ENCODE measurements at places on chromosomes 6 and 20.

DNA sequence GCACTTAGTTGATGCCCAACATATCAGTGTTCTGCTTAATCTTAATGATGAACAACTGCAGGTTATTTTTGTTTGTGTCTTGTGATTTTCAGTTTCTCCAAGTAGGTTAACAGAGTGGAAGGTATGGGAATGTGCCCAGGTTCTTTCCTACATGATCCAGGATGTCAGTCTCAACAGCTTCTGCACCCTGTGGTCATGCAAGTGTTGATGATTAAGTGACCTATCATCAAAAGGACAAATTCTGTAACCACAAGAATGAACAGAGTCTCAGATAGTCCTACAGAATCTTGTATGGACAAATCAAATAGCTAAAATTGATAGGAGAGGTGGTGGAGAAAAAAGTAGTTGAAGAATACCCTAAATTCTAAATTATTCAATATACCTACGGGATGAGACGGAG is 26.1 kb downstream of the MAN1A1 start:
- no peak for DNase-seq

- no peak for DNase-seq
Measured at GRCh38 chr6:159908979-159909378, 18.2 kb downstream of the MAS1 start.

DNA sequence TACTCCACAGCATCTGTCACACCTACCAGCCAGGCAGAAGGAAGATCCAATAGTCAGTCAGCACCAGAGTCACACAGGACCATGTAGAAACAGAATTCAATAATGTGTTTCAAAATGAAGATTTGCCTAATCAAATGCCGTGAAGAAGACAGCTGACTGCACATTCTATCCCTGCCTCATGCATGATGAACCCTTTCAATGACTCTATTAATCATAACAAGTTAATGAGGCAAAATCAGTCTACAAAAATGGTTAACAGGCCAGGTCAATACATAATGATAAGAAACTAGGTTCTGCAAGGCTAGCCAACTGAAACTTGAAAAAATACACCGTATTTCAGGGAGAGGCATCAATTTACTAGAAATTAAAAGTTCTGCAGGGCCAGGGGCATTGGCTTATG is 6.7 kb upstream of the PNRC1 start:
- no peak for DNase-seq

- DNase-seq = no peak
Measured at GRCh38 chr20:8428988-8429387, 296.9 kb downstream of the PLCB1 start.

DNA sequence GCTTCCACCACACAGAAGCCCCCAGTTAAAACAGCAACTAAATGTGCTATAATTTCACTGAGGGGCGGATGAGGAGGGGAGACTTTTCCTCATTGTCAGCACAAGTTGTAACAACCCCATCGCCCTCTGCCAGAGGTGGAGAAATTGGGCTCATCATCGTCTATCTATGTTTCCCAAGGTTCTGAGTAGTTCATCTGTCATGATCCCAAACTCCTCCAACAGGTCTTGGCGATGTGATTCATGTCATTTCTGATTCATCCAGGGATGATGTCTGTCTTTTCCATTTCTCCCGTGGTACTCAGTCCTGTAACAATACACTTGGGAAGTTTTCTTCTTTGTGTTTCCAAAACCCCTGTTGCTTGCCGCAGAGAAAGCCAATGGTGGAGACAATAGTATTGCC is 51.0 kb downstream of the TFAP2A start:
- no peak for DNase-seq

DNA sequence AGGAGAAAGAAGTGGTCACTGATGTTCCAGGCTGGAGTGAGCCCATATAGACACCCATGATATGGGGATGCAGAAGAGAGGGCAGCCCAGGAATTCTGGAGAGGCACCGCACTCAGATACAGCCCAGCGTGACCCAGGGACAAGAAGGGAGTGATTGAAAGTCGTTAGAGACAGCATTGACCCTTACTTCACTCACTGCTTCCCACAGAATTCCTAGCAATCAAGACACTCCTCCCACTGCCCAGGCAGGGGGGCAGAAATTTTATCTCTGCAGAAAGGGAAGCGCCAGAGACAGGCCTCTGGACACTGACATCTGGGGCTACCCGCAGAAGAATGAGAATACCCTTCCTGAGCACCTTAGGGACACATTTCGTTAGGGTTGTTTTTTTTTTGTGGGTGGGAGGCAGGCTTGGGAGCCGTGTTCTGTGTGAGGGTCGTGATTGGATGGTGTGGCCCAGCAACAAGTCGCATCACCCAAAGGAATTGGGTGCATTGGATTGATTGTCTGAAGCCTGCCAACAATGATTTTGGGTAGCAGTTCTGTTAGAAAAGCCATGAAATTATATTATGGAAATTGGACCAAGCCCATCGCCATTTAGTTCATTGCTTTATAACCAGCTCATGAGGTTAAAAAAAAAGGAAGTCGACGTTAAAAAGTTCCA is 45.9 kb upstream of the MAP3K4 start:
- no peak for DNase-seq

DNA sequence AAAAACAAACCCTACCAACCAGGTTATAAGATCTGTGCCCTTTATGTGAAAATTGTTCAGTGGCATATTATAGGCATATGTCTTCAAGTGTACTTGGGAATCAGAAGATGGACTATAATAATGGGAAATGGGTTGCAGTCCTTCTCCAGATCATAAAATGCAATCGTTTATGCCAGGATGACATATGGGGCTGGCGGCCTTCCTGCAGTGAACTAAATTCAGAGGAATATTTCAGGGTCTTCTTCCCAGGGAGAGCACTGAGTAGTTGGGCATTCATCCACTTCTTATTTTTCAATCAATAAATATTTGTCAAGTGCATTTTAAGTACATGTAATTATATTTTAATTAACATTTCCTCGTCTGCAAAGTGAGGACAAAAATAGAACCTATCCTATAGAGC is 176.2 kb upstream of the CNR1 start:
- DNase-seq = no peak

DNA sequence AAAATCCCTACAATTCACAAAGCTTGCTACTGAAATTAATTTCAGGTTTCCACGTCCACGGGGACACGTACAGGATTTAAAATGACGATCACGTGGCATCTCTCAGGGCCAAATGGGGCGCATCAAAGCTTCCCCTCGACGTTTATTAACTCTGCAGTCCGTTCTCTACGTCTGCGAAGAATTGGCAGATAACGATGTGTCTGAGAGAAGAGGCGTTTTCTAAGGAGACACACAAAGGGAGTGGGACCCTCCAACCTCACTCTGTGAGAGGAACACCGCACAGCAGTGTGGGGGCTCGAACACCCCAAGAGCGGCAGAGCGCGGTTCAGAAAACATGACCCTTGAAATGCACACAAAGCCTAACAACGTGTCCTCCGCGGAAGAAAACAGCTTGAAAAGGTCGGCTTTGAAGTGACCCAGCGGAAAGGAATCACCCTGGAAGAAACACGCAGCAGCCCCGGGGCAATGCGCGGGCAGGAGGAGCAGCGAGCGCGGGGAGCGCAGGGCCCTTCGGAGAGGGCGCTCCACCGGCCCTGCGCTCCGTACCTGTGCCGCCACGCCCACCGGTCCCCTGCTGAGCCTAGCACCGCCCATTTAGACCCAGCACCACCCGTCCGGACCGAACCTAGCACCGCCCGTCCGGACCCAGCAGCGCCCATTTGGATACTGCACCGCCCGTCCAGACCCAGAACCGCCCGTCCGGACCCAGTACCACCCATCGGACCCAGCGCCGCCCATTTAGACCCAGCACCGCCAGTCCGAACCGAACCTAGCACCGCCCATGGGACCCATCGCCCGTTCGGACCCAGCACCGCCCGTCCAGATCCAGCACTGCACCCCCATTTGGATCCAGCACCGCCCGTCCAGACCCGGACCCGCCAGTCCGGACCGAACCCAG is 1.1 kb upstream of the AFDN start:
- DNase-seq = peak; percentile 3

- no peak for DNase-seq
Measured at GRCh38 chr6:17032988-17033634, 68.7 kb upstream of the STMND1 start.

GRCh38 chr6:131552572-131552971 is 20.5 kb upstream of the ARG1 start:
- no peak for DNase-seq

DNA sequence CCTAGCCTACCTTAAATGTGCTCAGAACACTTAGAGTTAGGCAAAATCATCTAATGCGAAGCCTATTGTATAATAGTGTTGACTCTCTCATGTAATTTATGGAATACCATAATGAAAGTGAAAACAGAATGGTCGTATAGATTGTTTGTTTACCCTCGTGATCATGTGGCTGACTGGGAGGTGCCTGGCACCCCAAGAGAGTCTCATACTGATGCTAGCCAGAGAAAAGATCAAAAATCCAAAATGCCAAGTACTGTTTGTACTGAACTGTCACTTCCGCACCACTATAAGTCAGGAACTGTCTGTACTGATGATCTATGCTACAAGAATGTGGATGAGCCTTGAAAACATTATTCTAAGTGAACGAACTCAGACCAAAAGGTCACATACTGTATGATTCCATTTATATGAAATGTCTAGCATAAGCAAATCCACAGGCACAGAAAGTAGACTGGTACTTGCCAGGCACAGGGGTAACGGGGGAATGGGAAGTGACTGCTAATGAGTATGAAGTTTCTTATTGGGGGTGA is 22.4 kb downstream of the ZMYND8 start:
- no peak for DNase-seq

DNA sequence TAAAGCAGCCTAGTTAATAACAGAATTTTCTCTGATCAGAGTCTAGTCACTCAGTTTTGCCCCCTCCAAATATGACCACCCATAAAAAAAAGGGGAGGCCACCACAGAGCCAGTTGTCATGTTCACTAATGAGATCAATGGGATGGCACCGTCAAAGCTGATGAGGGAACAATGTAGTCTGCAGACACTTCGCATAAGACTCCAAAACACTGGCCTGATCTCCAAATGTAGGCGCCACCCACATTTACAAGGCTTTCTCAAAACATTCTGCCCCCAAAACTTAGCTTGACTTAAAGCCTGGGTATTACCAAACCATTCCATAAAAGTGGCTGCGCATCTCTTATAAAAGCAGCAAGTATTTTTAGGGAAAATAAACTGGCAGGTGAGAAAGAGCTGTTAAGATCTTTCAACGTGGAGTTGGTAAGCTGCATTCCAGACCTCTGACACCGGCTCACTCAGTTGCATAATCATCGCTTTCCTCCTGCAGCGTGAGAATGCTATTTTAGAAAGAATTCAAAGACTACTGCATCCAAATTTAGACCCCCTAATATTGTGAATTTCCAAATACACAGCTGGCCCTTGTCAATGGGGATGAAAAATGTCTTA is 59.3 kb downstream of the TBC1D7 start:
- DNase-seq = no peak

DNA sequence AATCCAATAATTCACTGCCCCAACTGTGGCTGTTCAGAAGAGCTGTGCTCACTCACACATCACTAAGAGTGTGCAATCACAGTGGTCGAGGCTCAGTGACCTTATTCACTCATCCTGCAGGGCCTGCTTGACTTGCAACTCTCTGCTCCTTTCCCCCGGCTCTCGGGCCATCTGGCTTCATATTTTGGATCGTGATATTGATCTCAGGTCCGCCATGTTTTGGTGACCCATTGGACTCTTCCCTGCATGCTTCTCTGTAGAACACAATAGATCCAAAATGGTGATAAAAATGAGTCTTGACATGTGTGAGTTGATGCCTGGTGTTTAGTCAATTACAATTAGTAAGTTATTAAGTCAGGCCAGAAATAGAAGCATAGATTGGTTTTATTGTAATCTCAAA is 313.9 kb upstream of the SOX4 start:
- DNase-seq = no peak

GRCh38 chr6:84027340-84028181 is 6.0 kb upstream of the MRAP2 start:
- peak; percentile 89 for DNase-seq

GRCh38 chr6:19921786-19922185 is 84.6 kb downstream of the ID4 start:
- DNase-seq = no peak

GRCh38 chr6:43942011-43942442 is 172.0 kb downstream of the VEGFA start:
- no peak for DNase-seq

DNA sequence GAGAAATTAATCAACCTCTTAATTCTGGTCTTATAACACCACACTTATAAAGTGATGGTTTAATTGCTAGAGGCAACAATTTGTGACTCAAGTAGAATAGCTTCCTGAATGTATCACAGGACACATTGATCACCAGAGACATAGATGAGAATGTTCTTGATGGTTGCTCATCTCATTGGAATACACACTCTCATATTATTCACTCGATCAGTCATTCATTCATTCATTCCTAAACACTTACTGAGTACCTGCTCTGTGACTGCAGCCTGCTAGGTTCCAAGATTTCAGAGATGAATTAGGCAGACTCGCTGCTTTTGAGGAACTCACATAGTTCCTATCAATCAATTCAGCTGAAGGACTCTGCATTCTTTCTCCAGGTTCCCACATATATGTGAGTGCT is 365.1 kb upstream of the SOX4 start:
- DNase-seq = no peak

DNA sequence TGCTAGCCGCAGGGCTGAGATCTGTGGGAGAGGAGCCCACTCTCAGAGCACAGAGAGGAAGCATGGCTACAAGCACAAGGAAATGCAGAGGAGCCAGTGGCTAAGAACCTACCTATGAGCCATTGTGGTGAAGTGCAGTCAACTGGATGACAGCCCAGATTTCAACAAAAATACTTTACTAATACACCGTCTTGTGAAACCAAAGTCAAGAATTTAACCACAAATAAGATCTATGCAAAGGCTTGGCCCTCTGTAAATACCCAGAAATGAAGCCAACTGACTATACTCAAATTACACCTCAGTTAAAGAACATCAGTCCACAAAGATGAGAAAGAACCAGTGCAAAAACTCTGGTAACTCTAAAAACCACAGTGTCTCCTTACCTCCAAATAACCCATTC is 40.1 kb upstream of the PTCHD4 start:
- no peak for DNase-seq

GRCh38 chr6:34225551-34225950 is 11.1 kb upstream of the HMGA1 start:
- no peak for DNase-seq

DNA sequence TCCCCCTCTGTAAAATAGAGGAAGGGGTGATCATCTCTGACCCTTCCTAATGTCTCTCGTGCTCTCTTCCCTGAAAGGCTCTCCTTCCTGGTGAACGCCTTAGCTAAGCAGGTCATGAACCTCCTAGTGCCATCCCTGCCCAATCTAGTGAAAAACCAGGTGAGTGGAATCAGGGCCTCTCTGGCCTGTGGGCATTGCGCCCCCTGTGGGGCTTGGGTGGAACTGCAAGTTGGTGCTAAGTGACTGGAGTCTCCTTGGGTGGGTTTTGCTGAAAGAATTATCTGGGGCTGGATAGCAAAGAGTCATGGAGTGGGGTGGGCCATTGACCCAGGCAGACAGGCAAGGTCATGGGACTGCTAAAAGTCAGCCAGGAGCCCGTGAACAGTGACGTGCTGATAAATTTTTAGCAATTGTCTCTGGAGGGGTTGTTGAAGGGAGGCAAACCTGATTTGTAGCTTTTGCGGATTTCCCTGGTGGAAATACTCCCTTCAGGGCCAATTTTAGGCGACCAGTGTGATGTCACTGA is 8.9 kb downstream of the BPIFB1 start:
- DNase-seq = peak; percentile 29

- no peak for DNase-seq
Measured at GRCh38 chr20:42018979-42019378, 400.8 kb upstream of the CHD6 start.

Data from NCI-H2171 (cell line).